Uterus (tissue), 4 donors: ENCODE measurements at places on chromosomes 2 and 18. TPM values are rescaled to one million over a fixed set of nuclear protein-coding genes. Genes with fewer than 3 reads are reported as not detected.

UPP2 gene
- total RNA-seq, result not detected

GRCh38 chr18:76564655-76565237 lies 69.7 kb upstream of the ZNF516 start:
- H3K27ac ChIP-seq, result peak overlapping the region; percentile 84
- DNase-seq, result no peak
- H3K36me3 ChIP-seq, result no peaks in the 10 kb centered on the region
- no peaks in the 10 kb centered on the region for H3K27me3 ChIP-seq
- peaks cover 5% of the 10 kb centered on the region for H3K4me1 ChIP-seq

GRCh38 chr2:62800618-62801017 lies 95.1 kb downstream of the EHBP1 start:
- H3K36me3 ChIP-seq, result no peaks in the 10 kb centered on the region
- no peaks in the 10 kb centered on the region for H3K27me3 ChIP-seq
- no peak overlapping the region for H3K4me3 ChIP-seq

FKBP1B gene
- total RNA-seq, result 7.2 TPM

RIOK3 gene
- 32.0 TPM for total RNA-seq

CLK1 gene
- 260 TPM for total RNA-seq
